ENCODE measurements at places on chromosomes 16 and 17. TPM values are rescaled to one million over a fixed set of nuclear protein-coding genes. Genes with fewer than 3 reads are reported as not detected.

- DNase-seq = no peak
Observed at GRCh38 chr16:77157346-77158058, 33.5 kb upstream of the MON1B start.

- DNase-seq = no peak
Observed at GRCh38 chr16:11016993-11017392, 72.6 kb downstream of the CLEC16A start.

Gene BCAR1
- total RNA-seq = 39.2 TPM

GRCh38 chr16:10539236-10539635, 41.2 kb downstream of the EMP2 start:
- no peak for DNase-seq

Gene HDAC5
- total RNA-seq = 16.8 TPM

Gene ZNF750
- total RNA-seq = 0.08 TPM

- DNase-seq = no peak
Observed at GRCh38 chr17:66449418-66449977, 147.1 kb downstream of the PRKCA start.

DNA sequence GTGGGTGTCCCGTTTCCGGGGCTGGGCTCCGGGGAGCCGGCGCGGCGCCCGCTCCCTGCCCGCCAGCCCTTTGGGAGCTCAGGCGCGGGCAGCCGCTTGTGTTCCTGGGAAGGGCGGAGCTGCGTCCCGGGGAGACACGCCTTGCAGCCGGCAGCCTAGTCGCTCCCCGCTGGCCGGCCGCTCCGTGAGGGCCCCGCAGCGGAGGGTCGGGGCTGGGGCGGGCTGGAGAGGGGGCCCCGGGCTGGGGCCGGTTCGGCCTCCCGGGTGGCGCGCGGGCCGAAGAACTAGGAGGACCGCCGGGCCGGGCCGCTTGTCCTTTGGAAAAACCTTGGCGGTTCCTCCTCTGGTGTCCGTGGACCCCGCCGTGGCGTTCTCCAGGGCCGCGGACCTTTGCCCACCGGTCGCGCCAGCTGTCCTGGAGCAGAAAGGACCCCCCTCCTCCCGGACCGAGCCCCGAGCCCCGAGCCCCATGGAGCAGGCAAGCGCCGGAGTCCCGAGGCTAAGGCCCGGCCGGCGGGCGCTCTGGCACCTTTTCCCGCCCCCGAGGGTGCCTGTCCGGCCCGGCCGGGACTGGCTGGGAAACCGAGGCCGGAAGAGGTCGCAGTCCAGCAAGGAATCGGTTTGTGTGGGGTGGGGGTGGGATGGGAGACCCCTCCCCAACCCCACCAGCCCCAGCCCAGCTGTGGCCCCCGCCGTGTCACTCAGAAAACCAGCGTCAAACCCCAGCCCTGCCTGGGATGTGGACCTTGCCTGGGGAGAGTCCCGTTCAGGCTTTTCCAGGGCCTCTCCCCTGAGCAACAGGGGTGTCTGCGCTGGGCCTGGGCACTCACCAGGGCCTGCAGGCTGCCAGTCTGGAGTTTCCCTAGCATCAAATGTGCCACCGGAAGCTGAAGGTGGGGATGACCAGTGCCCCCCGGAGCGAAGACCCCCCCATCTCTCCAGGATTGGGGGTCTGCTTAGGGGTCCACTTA, 6.8 kb upstream of the TBC1D3B start:
- peak; percentile 74 for DNase-seq

DNA sequence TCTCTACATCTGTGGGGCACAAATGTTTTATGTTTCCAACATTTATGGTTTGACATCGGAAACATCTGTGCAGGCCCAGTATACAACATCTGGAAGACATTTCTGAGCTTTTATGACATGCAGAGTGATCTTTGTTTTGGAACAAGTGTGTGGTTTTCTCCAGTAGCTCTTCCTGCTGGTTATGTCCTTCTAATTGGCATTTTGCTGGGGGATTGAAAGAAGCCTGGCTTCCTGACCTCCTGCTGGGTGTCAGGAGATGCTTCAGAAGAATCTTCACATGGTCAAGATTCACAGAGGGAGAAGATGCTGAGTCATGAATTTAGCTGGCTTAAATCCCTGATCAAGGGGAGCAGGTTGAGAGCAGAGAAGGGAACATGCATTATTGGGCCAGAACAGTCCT, 279.5 kb upstream of the MYOCD start:
- no peak for DNase-seq

GRCh38 chr17:8482546-8482945, 46.9 kb downstream of the NDEL1 start:
- no peak for DNase-seq

GRCh38 chr17:39080421-39081078, 70.9 kb downstream of the PLXDC1 start:
- no peak for DNase-seq

- no peak for DNase-seq
Observed at GRCh38 chr17:77280304-77281121, 139.7 kb downstream of the SEC14L1 start.

Gene CDH8
- not detected for total RNA-seq

- no peak for DNase-seq
Observed at GRCh38 chr16:50494501-50495491, 53.4 kb upstream of the NKD1 start.

GRCh38 chr17:10574324-10574723, 24.9 kb upstream of the MYH2 start:
- DNase-seq = no peak

Gene AKAP10
- total RNA-seq = 8.6 TPM

GRCh38 chr17:15951368-15952047, 6.6 kb downstream of the ADORA2B start:
- DNase-seq = no peak

Gene ERI2
- 15.6 TPM for total RNA-seq

GRCh38 chr16:73543970-73544599, 496.2 kb upstream of the ZFHX3 start:
- DNase-seq = no peak

DNA sequence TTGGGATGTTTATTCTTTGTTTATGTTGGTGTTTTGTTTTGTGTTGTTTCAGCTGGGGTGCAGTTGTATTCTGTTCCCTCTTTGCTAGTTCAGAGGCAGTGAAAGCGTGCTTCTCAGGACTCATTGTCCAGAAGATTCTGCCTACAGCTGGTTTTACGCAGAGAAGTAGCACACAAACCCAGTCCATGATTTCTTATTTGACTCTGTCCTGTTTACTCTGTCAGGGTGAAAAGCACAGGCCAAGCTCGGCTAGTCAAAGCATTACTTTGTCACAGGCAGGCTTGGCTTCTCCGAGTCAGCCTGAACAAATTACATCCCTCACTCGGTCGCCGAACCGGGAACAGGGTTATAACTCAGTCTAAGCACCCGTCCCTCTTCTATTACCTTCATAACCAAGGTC, 435.0 kb downstream of the MAF start:
- DNase-seq = peak; percentile 54

Gene TBX6
- 0.86 TPM for total RNA-seq

DNA sequence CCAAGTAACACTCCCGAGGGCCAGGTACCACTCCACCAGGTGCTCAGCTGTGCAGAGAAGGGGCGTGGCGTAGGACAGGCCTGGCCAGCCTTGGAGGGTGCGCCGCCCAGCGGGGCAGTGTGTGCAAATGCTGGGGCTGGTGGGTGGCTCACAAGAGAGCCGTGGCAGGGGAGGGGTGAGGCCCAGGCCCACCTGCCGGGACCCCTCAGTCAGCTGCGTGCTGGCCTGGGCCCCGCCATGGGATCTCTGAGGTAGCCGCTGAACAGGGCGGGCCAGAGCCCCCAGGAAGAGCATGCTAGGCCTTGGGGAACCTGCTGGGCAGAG, 8.8 kb downstream of the TPSG1 start:
- no peak for DNase-seq

- no peak for DNase-seq
Observed at GRCh38 chr16:85123891-85124635, 11.8 kb upstream of the CIBAR2 start.

- no peak for DNase-seq
Observed at GRCh38 chr17:36934692-36935630, 2.3 kb upstream of the LHX1 start.

- no peak for DNase-seq
Observed at GRCh38 chr17:73098919-73099318, 6.4 kb upstream of the SLC39A11 start.

- no peak for DNase-seq
Observed at GRCh38 chr17:69424287-69425041, 10.0 kb downstream of the MAP2K6 start.

GRCh38 chr17:20172376-20172775, 163.2 kb downstream of the SPECC1 start:
- DNase-seq = no peak

- DNase-seq = no peak
Observed at GRCh38 chr16:30141750-30142149, 18.7 kb upstream of the MAPK3 start.

Gene TBC1D26
- not detected for total RNA-seq

DNA sequence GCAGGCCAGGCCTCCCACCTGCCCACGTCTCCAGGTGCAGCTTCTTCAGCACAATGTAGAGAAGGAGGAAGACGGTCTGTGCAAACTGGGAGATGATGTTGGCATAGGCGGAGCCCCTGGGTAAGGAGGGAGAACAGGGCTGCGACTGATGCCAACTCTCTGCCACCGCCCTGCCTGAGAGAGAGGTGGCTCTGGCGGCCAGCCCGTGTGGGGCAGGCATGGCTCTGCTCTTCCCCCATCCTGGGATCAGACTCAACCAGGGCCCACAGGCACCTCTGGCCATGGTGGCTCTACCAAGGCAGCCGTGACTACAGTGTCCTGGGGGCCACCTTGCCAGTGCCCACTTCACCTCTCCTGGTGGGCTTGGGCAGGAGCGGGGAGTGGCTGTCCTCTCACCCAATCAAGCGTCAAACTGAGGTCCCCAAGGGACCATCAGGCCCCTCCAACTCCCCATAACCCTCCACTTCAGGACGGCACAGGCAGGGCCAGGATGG, 8.6 kb downstream of the SLC47A2 start:
- DNase-seq = no peak

DNA sequence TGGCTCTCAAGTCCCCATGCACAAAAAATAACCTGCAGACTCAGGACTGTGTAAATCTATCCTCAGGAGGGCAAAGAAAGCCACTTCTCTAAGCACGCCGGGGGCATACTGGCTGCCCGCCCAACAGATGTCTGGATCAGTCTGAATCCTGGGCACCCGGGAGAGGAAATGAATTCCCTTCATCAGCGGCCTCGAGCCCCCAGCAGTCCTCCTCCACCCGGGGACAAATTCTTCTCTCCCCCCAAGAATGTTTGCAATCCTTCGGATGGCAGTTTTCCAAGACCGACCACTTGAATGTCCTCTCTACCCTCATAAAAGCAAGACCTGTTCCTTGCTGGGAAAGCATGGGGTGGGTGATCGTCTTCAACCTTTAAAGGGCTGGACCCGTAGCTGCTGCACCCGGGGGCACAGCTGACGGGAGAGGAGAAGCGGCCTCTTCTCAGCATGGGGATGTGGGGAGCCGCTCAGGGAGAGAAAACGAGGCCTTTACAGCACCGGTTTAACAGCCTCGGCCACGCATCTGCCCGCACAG, 9.4 kb upstream of the MAP2K3 start:
- DNase-seq = peak; percentile 52

- DNase-seq = no peak
Observed at GRCh38 chr17:78842881-78843565, 2.4 kb upstream of the USP36 start.

All from left lobe of liver (tissue), 2 donors.